ENCODE measurements at places on chromosomes 1 and 21. TPM values are rescaled to one million over a fixed set of nuclear protein-coding genes. Genes with fewer than 3 reads are reported as not detected.
A peak's percentile ranks its signal among the peaks of the same experiment; 100 is the strongest.

DNA sequence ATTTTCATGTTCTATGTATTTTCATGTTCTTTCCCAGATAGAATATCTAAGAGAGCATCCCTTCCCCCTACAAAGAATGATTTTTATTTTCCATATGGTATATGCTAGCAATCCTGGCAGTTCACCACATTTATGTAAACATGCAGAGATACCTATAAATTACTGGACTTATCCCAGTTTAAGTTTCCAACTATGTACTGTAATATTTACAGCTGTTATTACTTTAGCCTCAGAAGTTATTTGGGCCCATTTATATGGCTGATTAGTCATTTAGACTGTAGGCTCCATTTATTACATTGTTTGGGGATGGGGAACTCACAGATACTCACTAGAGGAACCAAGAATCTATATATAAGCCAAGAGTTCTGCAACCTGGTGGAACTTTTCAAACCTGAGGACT, 84.8 kb upstream of the WARS2 start:
- DNase-seq: no peak

- DNase-seq: no peak
These were observed 118.5 kb downstream of the ITSN1 start for GRCh38 chr21:33760641-33761440.

GRCh38 chr1:1081311-1082238, 7.5 kb upstream of the RNF223 start:
- DNase-seq: peak; percentile 25

DNA sequence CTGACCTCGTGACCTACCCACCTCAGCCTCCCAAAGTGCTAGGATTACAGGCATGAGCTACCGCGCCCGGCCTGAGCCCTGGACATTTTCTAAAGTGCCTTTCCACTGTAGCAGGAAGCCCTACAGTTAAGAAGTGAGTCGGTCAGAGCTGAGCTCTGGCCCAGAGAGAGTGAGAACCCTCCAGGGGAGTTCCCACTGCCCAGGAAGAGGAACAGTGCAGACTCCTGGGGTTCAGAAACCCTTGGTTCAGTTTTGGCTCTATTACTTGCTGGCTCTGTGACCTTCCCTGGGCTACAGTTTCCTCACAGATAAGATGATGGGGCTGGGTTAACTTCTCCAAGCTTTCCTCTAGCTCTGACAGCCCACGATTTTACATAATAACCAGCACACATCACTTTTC, 20.9 kb downstream of the SLC9A1 start:
- no peak for DNase-seq

- peak; percentile 61 for DNase-seq
These were observed 29.3 kb downstream of the AK2 start for GRCh38 chr1:33007190-33008050.

The CRP gene
- total RNA-seq: not detected

DNA sequence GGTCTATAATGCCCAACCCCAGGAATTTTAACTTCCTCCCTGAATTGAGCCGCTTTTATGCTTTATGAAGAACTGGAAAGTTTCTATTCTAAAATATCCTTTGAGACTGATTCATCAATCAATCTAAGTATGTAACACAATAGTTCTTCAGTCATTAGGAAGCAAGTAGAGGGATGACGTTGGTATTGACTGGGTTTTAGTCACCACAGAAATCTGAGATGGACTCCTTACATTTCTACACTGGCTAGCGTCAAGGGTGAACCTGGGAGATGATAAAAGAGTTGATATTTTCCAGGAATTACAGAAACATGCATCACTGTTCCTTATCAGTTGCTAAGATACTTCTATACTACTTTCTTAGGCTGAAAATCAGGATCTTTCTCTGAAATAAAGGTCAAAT, 308.0 kb downstream of the HMCN1 start:
- DNase-seq: no peak

DNA sequence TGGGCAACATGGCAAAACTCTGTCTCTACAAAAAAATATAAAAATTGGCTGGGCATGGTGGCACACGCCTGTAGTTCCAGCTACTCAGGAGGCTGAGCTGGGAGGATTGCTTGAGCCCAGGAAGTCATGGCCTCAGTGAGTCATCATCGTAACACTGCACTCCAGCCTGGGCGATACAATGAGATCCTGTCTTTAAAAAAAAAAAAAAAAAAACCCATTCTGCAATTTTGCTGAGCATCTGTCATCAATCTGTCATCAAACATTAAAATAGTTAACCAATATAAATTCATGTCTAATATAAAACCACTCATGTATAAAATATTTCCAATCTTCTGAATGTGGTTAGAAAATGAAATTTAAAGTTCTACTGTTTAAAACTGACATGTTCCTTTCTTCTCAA, 56.9 kb downstream of the LPAR3 start:
- DNase-seq: no peak

- no peak for DNase-seq
These were observed 100.3 kb downstream of the RNF220 start for GRCh38 chr1:44505210-44505993.

- no peak for DNase-seq
These were observed 33.2 kb upstream of the RD3 start for GRCh38 chr1:211525101-211525676.

The RWDD3 gene
- 17.7 TPM for total RNA-seq

DNA sequence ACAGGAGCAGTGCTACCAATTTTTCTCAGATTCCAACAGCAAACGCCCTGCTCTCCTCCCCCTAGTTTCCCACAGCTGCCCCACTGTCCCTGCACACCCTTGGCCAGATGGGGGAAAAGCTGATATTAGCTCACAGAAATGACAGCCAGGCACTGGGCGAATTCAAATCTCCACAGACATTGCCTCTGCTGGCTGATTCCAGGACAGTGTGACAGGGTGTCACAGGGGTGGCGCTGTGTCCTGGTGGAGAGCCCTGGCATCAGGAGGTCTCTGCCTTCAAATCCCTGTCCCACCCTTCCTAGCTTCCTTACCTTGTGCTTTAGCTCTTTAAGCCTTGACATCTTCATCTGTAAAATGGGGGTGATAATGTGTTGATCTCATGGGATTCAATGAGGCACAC, 10.4 kb downstream of the OLIG1 start:
- no peak for DNase-seq

The CELA3A gene
- total RNA-seq: not detected

DNA sequence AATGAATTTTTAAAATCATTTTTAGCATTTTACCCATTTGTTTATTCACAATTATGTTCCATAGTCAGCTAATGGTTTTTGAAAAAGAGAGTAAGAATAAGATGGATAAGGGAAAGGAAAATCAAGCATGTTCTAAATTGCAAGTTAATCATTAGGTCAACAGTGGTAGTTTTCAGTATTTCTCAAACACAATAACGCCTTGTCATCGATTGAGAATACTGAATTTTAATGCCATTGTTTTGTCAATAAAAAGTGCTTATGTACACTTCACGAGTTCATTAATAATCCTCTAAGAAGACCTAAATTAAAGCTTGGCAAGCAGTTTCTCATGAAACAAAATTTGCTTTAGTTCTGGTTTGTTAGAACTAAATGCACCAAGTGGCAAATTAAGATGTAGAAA, 100.3 kb downstream of the RERE start:
- no peak for DNase-seq

GRCh38 chr1:47682786-47683350, 245.0 kb downstream of the FOXD2 start:
- DNase-seq: no peak
